ENCODE measurements at places on chromosomes 3 and 15.

DNA sequence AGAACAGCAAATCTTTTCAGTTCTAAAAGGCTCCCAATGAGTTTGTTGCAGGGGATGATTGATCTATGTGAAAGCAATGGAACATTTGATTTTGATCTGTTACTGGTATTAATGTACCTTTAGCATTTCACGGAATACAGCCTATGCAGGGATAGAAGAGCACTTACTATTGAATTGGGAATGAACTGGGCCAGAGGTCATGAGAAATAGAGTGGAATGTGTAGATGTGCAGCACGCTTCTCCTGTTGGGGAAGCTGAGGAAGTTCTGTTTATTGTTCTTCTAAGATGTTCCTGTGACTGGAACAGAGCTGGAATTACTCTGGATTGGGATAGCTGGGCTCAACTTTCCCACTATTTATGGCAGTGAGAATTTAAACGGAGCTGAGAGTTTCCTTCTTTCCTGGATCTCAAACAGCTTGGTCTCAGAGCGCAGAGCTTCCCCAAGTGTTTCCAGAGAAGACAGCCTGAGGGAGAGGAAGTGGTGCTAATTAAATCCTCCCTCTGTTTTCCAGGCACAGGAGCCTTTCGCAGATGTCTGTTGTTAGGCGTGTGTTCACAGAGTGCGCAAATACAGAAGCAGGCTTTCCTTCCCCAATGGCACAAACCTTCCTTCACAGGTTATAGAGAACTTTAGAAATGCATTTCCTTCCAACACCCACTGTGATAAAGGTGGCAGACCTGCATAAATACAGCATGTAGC lies 32.5 kb downstream of the TPRG1 start:
- no peak for DNase-seq

DNA sequence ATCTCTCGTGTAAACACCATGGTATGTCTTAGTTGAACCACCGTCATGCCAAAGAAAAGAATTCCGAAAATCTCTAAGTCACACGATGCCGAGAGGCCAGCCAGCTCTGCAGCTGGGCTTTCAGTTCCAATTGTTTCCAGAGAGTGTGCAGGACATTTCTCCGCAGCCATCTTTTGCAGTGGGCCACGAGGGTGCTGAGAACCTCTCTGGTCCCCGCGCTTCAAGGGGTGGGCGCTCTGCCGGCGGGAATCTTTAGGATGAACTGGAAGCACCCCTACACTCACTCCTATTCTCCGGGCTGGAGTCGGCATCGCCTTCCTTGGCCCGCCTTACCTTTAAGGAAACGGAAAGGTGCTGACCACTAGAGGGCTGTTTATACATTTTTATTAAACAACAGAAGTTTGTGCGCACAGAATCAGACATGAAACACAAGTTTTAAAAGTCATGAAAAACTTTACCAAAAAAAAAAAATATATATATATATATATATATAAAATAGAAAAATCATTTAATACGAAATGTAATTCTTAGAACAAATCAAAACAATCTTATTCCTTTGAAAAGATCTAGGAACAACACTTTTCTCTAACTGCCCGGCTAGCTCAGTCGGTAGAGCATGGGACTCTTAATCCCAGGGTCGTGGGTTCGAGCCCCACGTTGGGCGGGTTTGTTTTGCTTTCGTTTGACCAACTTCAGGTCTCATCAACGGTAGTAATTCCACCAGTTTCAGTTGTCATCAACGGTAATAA lies 12.5 kb upstream of the MORF4L1 start:
- peak; percentile 73 for DNase-seq

- DNase-seq, result no peak
These were observed 42.8 kb upstream of the MLF1 start for GRCh38 chr3:158528076-158528674.

- peak; percentile 63 for DNase-seq
These were observed 18.0 kb upstream of the ANKDD1A start for GRCh38 chr15:64893481-64894394.

GRCh38 chr15:69319384-69320375 lies 21.0 kb downstream of the PAQR5 start:
- no peak for DNase-seq

DNA sequence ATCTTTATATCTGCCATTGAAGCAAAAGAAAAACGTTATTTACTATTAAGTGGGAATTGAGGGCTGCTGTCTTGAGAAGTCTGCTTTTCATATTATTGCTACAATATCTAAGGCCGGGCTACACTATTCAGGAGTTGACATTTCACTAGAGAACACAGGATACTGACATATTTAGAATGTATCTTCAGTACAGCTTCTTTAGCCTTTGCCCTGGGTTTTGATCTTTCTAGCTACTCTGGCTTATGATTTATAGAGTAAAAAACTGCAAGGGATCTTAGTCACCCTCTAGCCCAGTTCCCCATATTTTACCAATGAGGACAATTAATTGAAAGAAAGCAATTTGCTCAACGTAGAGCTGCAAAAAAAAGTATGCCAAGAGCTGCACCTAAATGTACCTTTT lies 307.4 kb upstream of the DPPA4 start:
- DNase-seq, result no peak

- DNase-seq, result no peak
These were observed 11.2 kb upstream of the SEMA5B start for GRCh38 chr3:123038751-123039150.

Data from hematopoietic multipotent progenitor cell treated with erythropoietin and hydrocortisone succinate and interleukin-3 and kit ligand, for 17 days (in vitro differentiated cells).